Fibroblast of skin of left biceps (primary cell): ENCODE measurements at places on chromosomes 2 and 18.

DNA sequence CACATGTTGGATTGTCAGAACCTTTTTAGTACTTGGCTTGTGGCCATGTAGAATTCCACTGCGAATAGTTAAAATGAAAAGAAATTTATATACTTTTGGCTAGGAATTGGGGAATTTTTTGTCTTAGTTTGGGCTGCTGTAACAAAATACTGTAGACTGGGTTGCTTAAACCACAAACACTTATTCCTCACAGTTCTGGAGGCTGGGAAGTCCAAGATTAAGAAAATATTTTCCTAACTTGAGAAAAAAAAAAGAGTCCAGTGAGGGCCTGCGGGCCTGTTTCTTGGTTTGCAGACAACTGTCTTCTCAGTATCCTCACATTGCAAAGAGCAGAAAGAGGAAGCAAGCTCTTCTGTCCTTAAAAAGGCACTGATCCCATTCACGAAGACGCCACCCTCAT lies 81.9 kb downstream of the CD226 start:
- DNase-seq = peak; percentile 34

- DNase-seq = no peak
Observed at GRCh38 chr2:73582364-73582763, 59.9 kb downstream of the NAT8 start.

- no peak for DNase-seq
Observed at GRCh38 chr2:96591054-96591453, 47.1 kb downstream of the KANSL3 start.

GRCh38 chr2:188345426-188345825 lies 53.8 kb downstream of the GULP1 start:
- no peak for DNase-seq

DNA sequence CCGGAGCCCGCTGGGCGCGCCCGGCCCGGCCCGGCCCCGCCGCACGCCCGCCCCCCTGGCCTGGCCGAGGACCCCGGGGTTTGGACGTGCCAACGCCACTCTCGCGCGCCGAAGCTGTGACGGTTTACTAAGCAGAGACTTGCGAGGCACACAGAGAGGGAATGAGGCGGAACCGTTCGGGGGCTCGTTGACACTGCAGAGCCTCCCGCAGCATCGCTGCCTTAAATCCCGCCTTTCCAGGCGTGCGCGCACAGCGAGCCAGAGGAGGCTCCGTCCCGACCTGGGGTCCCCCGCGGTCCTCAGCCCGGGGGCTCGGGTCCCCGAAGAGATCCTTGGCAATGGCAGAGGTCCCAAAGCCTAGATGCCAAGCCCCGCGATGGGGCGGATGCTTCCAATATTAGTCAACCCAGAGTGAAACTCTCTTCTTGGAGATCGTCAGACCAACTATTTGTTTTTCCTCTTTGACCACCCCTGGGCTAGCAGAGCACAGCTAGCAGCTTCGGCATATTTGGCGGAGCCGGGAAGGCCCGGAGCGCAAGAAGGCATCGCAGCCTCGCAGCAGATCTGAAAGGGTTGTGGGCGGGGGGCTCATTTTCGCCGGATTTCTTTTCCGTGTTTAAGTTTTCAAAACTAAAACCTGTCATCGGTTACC lies at the start of gene ZNF385B:
Gene ZNF385B, minus strand, starts transcription at position 197 of the 652 bp plus-strand sequence.
- DNase-seq = no peak

GRCh38 chr2:140311905-140312304 lies 1531.7 kb upstream of the NXPH2 start:
- DNase-seq = no peak

DNA sequence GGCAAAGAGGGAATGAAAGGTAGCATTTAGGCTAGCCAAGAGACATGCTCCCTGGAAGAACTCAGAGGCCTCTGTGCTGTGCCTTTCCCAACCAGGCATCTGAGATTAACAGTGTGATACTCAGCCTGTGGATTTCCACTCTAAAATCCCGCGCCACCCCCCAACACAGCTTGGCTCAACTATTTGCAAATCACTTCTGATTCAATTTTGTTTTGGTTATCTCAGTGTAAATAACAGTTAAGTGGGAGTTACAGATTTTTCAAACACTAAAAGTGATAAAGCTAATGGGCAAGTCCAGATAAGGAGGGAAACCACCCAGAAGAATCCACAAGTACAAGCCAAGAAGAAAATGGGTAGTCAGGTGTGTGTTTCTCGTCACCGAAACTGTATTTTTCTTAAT lies 1.4 kb upstream of the NRP2 start:
- no peak for DNase-seq

DNA sequence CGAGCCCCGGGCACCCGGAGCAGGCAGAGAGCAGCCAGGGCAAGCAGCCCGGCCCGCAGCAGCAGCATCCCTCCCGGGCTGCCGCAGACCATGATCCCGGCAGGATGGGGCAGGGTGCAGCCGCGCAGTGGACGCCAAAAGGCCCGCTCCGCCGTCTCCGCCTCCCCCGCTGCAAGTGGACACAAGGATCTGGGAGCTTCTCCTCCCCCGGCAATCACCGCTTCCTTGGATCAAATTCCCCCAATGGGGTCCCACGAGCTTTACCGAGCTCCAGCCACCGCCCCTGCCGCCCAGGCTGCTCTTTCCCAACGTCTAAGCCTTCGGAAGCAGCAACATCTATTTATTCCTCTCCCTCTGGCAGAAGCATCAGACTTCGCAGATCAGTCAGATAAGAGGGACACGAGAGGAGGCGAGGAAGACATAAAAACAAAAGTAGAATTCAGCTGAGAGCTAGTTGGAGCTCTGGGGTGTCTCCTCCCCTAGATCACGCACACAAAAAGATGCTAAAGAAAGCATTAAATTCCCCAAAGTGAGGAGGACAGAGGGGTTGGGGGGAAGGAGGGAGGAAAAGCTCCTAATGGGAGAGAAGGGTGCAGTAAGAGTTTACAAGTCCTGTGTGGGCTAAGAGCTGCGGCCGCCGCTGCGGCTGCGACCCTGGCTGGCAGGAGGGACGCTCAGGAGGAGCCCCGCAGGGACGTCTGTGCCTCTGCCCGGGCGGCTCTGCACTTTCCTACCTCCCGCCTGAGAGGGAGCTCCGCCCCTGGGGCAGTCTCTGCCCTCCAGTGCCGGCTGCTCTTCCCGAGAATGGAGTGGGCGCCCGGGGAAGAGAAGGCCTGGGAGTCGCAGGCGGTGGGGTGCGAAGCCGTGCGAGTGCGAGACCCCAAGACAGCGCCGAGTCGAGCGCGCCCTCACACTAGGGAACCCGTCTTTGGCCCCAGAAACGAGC lies at the start of gene FRZB:
Gene FRZB, minus strand, starts transcription at position 177 of the 946 bp plus-strand sequence. Its CDS starts 85 bp downstream, at position 92.
- peak; percentile 23 for DNase-seq

DNA sequence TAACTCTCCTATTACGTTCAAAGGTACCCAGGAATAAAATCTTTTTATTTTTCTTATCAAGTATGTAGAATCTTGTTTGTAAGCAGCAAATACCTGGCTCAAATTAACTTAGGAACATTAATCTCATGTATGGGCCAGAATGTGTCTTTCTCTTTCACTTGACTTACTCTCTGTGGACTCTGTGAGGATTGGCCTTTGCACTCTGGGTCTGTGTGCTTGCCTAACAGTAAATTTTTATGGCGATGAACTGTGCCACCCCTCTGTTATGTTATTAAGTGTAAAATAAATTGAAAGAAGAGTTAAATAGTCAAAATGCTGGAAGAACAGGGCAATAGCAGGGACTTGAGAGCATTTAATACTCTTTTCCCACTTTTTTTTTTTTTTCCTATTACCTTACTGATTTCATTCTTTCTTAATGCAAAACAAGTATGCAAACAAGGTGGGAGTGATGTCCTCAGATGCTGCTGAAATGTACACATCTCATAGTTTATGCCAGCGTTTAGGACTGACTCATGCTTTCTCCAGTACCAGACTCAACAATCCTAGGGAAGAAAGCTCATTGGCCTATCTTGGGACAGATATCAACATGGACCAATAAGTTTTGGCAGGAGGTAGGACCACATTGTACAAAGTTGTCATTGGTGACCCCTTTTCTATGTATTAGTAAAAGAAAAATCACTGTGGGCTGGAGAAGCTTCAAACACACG lies 25.5 kb downstream of the LYPD6 start:
- DNase-seq = no peak

DNA sequence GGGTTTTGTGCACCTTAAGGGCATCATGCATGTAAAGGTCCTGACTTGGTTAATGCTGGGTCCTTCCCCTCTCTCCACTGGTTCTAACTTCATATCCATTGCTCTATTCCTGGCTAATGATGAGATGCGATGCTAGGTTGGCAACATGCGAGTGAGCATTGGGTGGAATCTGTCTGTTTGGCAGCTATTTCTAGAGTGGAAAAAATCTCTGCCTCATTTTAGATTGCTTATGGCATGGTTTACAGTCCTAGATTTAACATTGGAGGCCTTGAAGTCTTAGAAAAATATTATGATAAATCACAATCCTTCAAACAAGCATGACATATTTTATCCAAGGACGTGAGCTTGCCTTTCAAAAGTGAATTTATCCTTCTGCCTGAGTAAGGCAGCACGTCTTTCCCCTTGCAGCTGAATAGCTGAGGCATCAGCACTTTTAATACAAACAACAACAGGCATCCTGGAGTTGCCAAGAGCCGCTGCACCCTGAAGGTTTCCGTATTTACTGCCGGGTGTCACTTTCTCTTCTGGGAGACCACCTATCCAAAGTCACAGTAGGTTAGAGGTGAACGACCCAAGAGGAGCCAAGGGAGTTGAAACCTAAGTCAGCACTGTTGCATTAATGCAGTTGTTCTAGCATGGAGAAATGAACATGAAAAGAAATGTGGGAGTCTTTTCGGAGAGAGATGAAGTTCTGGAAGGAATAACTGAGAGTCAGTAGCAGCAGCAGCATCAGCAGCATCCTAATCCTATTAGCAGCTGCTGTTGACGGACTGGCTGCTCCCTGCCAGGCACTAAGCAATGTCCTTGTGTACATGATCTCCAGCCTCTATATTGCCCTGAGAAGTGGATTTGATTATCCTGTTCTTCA lies 78.4 kb downstream of the MAPK4 start:
- DNase-seq = no peak
